Lower lobe of right lung (tissue), 2 donors: ENCODE measurements at places on chromosomes 7 and 10. TPM values are rescaled to one million over a fixed set of nuclear protein-coding genes. Genes with fewer than 3 reads are reported as not detected.

Gene CALML5
- total RNA-seq = not detected

Gene CYP2C19
- total RNA-seq = not detected

DNA sequence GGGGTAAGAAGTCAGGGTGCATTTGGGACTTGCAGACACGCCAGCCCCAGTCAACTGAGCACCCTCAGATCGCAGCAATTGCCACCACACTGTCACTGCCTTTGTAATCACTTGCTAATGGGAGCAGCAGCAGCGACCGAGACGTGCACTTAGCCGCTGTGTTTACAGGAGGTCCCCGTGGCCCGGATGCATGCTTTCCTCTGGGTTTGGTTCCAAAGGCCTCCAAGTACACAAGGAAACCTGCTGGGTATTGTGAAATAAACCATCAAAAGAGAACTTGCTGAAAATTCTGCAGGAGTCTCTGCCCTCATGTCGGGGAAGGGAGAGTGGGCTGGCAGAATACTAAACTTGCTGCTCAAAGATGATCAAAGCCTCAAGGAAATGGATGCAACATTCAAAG lies 341.7 kb downstream of the DNAJB6 start:
- no peaks in the 10 kb centered on the region for H3K36me3 ChIP-seq
- no peak overlapping the region for H3K27ac ChIP-seq
- H3K4me1 ChIP-seq = no peaks in the 10 kb centered on the region
- H3K27me3 ChIP-seq = peaks cover 66% of the 10 kb centered on the region
- DNase-seq = no peak
- no peak overlapping the region for H3K4me3 ChIP-seq

- no peak overlapping the region for H3K27ac ChIP-seq
- peaks cover 4% of the 10 kb centered on the region for H3K27me3 ChIP-seq
- H3K4me3 ChIP-seq = no peak overlapping the region
- DNase-seq = no peak
- H3K4me1 ChIP-seq = peaks cover 7% of the 10 kb centered on the region
Measured at GRCh38 chr10:48285710-48286109, 11.2 kb upstream of the FRMPD2 start.

GRCh38 chr10:43006490-43006889 lies 70.4 kb upstream of the RET start:
- H3K27ac ChIP-seq = no peak overlapping the region
- no peak for DNase-seq
- no peaks in the 10 kb centered on the region for H3K36me3 ChIP-seq

DNA sequence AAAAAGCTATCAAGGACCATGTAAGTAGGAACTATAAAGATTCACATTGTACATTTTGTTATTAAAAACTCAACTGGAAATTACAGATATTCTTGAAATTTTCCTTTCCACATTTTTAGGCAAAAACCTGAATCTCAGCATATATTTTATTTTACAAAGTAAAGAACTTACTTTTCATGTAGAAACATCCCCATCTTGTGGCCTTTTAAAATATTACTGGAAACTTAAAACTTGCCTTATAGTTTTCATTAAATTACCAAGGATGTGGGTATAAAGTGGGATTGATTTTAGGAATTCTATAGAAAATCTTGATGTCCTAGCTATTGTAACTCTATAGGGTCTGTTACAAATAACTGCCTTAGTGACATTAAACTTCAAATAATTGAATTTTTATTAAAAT lies 10.6 kb downstream of the DBF4 start:
- DNase-seq = no peak
- no peak overlapping the region for H3K27ac ChIP-seq
- peaks cover 21% of the 10 kb centered on the region for H3K36me3 ChIP-seq
- H3K27me3 ChIP-seq = no peaks in the 10 kb centered on the region

Gene GIMAP5
- total RNA-seq = 31.9 TPM

Gene ADAM22
- total RNA-seq = 2.7 TPM

GRCh38 chr7:157579425-157579824 lies 242.6 kb downstream of the DNAJB6 start:
- no peaks in the 10 kb centered on the region for H3K27me3 ChIP-seq
- no peak overlapping the region for H3K27ac ChIP-seq
- H3K4me1 ChIP-seq = no peaks in the 10 kb centered on the region
- H3K36me3 ChIP-seq = no peaks in the 10 kb centered on the region
- no peak for DNase-seq
- H3K4me3 ChIP-seq = no peak overlapping the region

Gene SLC25A40
- total RNA-seq = 29.2 TPM

DNA sequence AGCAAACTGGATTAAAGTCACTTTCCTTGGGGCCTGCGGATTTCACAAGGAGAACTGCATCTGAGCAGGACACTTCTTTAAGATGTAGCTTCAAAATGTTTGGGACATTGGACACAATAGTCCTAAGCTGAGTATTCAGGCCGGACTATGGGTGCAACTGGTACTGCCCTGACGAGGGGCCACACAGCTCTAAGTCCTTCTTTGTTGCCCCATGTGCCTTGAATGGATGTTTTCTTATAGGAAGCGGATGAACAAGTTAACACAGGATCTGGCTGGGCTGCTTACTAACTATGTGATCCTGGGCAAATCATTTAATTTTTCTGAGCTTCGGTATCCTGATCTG lies 147.8 kb upstream of the KLF14 start:
- peaks cover 98% of the 10 kb centered on the region for H3K36me3 ChIP-seq
- peaks cover 50% of the 10 kb centered on the region for H3K4me1 ChIP-seq
- H3K27me3 ChIP-seq = no peaks in the 10 kb centered on the region
- H3K27ac ChIP-seq = peak overlapping the region; percentile 21
- H3K4me3 ChIP-seq = no peak overlapping the region

DNA sequence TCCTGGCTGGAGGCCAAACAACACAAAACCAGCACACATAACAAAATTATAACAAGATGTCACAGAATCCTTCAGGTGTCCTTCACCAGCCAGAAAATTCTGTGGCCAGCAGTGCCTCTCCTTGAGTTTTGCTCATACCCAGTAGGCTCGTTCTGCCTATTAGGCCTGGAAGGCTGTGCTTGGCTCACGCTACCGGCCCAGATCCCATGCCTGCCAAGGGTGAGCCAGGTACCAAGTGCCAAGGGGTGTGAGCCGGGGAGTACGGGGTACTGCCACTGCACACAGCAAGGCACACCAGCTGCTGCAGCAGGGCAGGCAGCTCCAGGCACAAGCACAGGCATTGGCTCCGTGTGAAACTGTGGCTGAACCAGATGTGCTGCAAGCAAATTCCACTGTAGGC lies 1562.0 kb downstream of the REEP3 start:
- H3K27ac ChIP-seq = no peak overlapping the region
- no peak for DNase-seq
- no peaks in the 10 kb centered on the region for H3K4me1 ChIP-seq
- no peaks in the 10 kb centered on the region for H3K36me3 ChIP-seq
- H3K27me3 ChIP-seq = no peaks in the 10 kb centered on the region

Gene ZNF248
- 14.3 TPM for total RNA-seq

DNA sequence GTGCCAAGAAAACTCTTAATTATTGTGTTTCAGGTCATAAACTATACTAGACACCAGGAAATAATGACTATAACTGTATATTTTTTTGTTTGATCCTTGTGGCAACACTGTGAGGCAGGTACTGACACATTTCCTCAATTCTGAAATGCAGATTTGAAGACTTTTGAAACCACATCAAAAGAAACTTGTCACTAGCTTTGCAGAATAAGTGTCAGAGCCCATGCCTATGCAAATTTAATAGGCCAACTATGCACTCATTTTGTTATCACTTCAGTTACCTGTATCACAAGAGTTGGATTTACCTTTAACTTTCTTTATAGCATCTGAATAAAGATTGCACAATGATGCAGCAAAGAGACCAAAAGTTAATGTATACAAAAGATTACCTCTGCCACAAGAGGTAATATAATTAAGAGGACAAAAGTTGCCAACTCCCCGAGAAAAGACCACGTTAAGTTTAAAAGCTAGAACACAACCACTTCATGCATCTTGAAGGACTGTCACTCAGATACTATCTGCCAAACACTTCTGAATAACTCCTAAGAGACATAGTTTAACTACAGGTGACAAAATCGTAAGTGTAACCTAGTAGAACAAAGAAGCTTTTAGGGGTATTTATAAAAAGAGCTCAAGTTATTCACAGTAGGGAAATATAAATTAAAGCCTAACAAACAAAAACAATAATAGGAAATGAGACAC lies 80.5 kb downstream of the ELAPOR2 start:
- no peak for DNase-seq

DNA sequence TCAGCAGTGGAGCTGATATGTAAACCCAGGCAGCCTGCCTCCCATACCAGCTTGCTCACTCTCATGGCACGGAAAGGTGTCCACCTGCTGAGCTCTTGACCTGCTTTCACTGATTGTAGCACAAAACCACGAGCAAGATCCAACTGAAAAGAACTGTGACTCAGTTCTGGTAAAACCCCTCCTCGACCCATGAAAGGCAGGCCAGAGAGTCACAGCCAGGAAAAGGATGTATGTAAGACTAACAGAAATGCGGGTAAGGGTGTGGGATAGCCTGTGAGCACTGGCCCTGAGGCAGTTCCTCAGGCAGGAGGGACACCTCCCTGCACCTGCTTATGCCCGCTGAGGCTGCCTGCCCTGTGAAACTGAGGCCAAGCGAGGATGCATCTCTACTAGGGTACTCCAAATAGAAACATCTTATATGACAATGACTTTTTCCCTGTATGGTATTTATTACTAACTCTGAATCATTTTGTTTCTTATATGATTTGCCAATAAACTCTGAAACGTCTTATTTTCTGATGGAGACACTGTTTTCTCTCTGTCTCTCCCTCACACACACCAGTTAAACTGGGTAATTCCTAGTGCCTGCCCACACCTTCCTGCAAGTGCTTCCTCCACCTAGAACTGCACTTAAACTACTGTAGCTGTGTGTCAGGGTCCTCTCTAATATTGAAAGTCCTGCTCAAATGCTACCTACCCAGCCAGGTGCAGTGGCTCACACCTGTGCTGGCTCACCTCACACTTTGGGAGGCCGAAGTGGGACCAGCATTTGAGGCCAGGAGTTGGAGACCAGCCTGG lies 73.3 kb upstream of the GHITM start:
- H3K4me3 ChIP-seq = no peak overlapping the region
- H3K27me3 ChIP-seq = no peaks in the 10 kb centered on the region

- no peaks in the 10 kb centered on the region for H3K36me3 ChIP-seq
- no peaks in the 10 kb centered on the region for H3K4me1 ChIP-seq
- no peak for DNase-seq
- no peak overlapping the region for H3K4me3 ChIP-seq
- no peak overlapping the region for H3K27ac ChIP-seq
- peaks cover 5% of the 10 kb centered on the region for H3K27me3 ChIP-seq
Measured at GRCh38 chr10:28627102-28627501, 50.2 kb upstream of the BAMBI start.

- no peaks in the 10 kb centered on the region for H3K4me1 ChIP-seq
- no peak overlapping the region for H3K4me3 ChIP-seq
- no peaks in the 10 kb centered on the region for H3K27me3 ChIP-seq
Measured at GRCh38 chr7:12091231-12091630, 119.9 kb upstream of the TMEM106B start.

Gene RNF32
- 3.0 TPM for total RNA-seq

GRCh38 chr10:130191380-130191779 lies 55.2 kb downstream of the GLRX3 start:
- H3K27ac ChIP-seq = no peak overlapping the region
- H3K4me1 ChIP-seq = peaks cover 6% of the 10 kb centered on the region
- peaks cover 20% of the 10 kb centered on the region for H3K27me3 ChIP-seq
- no peak for DNase-seq

GRCh38 chr7:132080967-132081668 lies 495.2 kb downstream of the PLXNA4 start:
- H3K27ac ChIP-seq = no peak overlapping the region
- no peaks in the 10 kb centered on the region for H3K4me1 ChIP-seq
- no peak for DNase-seq
- H3K36me3 ChIP-seq = no peaks in the 10 kb centered on the region
- H3K27me3 ChIP-seq = no peaks in the 10 kb centered on the region
- H3K4me3 ChIP-seq = no peak overlapping the region

Gene PDE6C
- not detected for total RNA-seq

Gene TIMM23B
- total RNA-seq = 11.7 TPM

Gene CLDN4
- total RNA-seq = 116 TPM

DNA sequence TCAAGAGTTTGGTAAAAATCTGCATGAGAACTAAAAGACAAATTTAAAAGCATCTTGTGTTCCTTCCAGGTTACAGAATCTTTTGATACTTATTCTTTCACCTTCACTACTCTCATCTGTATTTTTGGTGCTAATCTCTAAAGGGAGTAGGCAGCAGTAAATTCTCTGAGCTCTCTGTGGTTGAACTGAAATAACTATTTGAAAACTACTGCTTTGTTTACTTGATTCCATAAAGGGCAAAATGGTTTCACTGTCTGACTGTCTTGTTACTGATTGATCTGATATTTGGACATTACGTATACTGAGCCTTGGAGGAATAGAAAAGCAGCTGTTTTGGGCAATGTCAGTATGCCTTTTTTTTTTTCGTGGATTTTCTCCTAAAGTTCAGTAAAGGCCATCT lies 103.3 kb downstream of the CHRM2 start:
- no peaks in the 10 kb centered on the region for H3K27me3 ChIP-seq
- no peak overlapping the region for H3K4me3 ChIP-seq
- no peaks in the 10 kb centered on the region for H3K4me1 ChIP-seq
- H3K27ac ChIP-seq = no peak overlapping the region

Gene SCART1
- total RNA-seq = 2.4 TPM

Gene CYP2C8
- 0.92 TPM for total RNA-seq

DNA sequence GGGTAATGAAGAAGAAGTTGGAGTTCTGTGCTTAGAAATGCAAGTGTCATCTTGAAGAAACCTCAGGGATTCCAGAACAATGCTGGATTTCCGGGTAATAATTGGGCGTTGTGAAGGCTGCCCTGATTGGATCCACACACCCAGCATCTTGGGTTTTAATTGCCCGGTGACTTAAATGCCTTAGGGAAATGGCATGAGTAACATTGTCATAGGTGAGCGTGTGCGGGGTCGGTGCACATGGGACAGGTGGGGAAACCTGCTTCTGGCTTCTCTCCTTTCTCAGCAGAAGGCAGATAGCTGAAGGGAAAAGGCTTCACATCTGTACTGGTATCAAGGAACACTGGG lies 15.2 kb upstream of the CAMK1D start:
- peaks cover 14% of the 10 kb centered on the region for H3K4me1 ChIP-seq
- H3K27me3 ChIP-seq = no peaks in the 10 kb centered on the region

Gene ZNF804B
- total RNA-seq = not detected

- H3K4me1 ChIP-seq = peaks cover 12% of the 10 kb centered on the region
- H3K4me3 ChIP-seq = no peak overlapping the region
- no peak overlapping the region for H3K27ac ChIP-seq
- DNase-seq = no peak
Measured at GRCh38 chr7:1912593-1913465, 242.8 kb downstream of the ELFN1 start.

Gene CTAGE4
- total RNA-seq = 8.5 TPM

Gene SMO
- 3.1 TPM for total RNA-seq

Gene ANKRD61
- total RNA-seq = not detected

- H3K4me3 ChIP-seq = no peak overlapping the region
- DNase-seq = no peak
- no peaks in the 10 kb centered on the region for H3K36me3 ChIP-seq
- H3K27ac ChIP-seq = no peak overlapping the region
Measured at GRCh38 chr10:76738991-76739390, 898.6 kb downstream of the KCNMA1 start.
